ENCODE measurements at places on chromosomes 4 and X.

DNA sequence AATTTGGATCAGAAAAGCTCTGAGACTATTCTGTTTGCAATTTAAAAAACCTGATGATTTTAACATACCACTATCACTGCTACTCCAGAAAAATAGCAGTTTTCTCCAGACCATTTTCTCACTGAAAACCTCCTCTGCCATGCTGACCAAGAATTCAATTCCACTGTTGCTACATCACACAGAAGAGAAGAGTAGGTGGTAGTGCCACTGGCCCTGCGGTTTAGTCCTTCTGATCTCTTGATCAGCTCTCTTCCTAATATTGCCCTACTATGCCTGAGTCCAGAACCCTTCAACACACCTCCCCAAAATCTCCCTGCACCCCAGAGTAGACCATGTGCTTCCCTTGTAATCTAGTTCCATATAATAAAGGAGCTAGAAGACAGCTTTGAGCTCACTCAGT is 55.8 kb upstream of the HS3ST1 start:
- DNase-seq = no peak

GRCh38 chrX:9493936-9494335 is 29.1 kb downstream of the TBL1X start:
- DNase-seq = no peak

DNA sequence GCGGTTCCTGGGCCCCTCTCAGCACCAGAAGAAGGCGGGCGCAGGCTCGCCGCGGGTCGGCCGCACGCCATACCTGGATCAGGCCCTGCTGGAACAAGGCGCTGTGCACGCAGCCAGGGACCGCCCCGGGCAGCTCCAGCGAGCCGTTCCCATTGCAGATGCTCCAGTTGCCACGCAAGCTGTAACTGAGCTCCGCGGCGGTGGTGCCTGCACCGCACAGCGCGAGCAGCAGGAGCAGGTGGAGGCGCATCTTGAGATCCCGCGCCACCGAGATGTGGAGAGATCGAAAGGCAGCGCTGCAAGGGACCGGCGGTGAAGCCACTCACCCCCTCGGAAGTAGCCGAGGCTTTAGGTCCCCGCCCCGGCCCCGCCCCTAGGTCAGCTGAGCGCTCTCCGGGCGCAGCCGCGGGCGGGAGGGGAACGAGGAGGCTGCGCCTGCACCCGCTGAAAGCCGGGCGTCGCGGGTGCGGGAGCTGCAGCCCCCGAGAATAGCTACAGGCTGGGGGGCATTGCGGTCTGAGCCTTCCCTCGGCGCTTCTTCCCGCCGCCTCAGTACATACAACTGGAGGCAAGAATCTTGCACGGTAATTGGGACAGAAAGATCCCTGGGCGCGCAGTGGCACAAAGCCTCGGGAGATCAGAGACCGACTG is at the start of gene MANBA:
Gene MANBA (minus strand): TSS at position 324 of the 651 bp plus-strand sequence. CDS start 74 bp downstream, at position 250.
- DNase-seq = peak; percentile 64

DNA sequence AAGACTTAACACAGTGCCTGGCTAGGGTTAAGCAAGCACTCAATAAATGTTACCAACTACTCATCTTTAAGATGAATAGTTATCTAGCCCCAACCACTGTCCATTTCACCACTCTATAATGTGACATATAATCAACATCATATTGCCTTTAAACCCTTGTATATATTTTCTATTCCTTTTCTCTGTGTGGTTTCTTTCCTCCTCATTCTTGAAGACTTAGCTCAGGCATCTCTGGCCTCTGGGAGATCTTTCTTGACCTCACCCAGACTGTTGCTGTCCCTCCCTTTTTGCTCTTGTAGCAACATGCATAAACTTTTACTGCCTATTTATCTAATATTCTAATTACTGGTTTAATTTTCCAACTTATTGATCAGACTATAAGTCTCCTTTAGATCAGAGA is 249.9 kb upstream of the MAB21L2 start:
- DNase-seq = no peak

- DNase-seq = peak; percentile 32
These were observed 82.1 kb downstream of the FIP1L1 start for GRCh38 chr4:53459548-53459947.

- no peak for DNase-seq
These were observed 173.7 kb downstream of the RPA4 start for GRCh38 chrX:97057349-97057909.

DNA sequence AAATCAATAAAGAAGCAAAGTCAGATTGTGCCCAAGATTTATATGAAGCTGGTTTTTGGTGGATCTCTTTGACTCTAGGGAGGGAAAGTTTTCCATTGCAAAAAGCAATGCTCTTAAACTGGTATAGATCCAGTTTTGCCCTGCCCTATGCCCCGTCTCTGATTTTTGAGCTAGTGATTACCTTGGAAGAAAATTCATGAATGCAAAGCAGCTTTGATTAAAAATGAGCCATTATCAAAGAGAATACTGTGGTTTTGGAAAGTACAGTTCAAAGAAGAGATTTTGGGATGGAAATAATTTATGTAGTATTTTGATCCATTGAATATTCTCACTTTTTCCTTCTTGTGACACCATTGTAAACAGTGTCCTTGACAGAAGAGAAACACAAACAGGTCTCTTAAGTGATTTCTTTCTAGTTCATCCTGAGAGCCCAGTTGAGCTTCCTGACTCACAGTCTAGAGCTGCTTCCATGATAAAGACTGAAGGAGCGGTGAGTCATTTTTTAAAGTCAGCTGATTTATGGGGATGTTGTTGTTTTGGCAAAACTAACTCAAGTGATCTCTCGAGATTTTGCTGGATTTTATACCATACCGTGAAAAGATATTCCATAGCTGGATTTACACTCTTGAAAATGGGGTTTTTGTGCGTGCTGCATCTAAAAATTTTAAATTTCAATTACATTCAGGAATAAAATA is 76.7 kb downstream of the AFF1 start:
- peak; percentile 79 for DNase-seq

DNA sequence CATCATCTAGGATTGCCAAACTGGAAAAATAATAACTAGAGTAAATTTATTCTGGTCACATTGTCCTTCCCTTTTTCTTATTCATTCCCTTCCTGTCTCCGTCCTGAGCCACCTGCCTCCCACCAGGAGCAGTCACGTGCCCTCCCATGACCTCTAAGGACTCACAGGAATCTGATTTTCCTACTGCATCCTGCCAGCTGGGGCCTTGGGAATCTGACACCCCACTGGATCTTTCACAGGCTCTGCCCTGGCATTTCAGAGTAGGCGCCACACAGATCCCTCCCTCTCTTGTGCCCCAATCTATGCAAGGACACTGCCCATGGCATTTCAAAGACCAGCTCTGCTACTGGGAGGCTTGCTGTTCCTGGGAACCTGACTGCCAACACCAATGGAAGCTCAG is 520.5 kb downstream of the PPARGC1A start:
- DNase-seq = no peak

DNA sequence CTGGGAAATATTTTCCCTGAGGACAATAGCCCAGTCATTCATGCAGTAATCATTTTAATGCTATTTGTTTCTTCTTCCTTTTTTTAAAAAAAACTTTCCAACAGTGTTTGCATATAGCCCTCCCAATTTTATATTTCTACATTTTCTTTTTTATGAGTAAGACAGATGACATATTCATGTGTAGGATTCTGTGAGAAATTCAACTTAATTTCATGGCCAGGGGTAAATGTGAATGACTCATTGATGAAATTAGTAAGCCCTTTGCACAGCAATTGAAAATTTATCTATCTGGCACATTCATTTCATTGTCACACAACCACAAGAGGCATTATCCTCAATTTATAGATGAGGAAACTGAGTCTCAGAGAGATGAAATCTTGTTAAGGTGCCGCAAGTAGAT is 13.7 kb upstream of the SMIM20 start:
- DNase-seq = no peak

DNA sequence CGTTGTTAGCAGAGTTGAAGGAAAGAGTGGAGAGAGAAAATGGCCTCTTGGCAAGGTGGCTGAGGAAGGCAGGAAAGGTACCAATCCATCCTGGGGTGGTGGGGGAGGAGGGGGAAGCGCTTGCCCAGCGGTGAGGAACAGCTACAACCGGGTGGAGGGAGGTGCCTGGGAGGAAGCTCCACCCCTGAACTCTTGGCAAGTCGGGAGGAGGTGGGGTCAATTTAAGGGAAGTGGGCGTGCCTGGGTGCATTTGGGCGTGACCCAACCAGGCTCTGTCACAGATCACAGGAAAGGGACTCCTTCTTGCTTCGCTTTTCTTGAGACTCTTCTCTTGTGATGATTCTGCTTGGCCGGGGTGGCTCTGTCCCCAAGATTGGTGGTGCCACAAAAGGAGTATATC is 41.7 kb downstream of the BCORL1 start:
- peak; percentile 64 for DNase-seq

DNA sequence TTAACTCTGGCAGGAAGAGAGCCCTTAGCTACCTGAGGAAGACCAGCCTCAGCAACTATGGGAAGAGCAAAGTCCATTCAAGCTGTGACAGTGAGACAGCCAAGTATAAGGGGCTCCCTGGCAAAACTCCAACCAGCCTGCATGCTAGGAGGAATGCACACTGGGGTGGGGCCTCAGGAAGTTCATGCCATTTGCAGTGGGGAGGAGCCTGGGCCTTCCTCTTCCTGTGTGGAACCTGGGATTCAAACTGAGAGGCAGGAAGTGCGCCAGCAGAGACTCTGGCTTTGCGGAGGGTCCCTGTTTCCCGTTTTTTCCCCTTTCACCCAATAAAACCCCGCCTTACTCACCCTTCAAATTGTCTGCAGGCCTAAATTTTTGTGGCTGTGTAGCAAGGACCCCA is 33.0 kb downstream of the TFDP3 start:
- no peak for DNase-seq

DNA sequence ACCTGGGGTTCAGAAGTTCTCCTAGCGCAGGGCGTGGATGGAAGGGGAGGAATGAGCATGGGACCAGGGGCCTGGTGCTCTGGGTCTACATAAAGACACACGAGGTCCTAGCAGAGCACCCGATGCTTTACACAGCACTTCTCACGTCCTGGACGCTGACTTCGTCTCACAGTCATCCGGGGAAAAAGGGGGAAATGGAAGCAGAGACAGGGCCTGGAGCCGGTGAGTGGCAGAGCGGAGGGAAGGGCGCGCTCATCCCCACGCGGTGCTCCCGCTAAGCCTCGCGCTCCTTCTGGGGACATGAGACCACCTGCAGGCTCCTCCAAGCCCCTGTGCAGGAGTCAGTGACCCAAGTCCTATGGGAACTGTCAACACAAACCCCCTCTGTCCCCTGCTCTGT is 157.7 kb downstream of the AFAP1 start:
- no peak for DNase-seq

GRCh38 chr4:94306713-94307112 is 35.9 kb downstream of the HPGDS start:
- peak; percentile 7 for DNase-seq

DNA sequence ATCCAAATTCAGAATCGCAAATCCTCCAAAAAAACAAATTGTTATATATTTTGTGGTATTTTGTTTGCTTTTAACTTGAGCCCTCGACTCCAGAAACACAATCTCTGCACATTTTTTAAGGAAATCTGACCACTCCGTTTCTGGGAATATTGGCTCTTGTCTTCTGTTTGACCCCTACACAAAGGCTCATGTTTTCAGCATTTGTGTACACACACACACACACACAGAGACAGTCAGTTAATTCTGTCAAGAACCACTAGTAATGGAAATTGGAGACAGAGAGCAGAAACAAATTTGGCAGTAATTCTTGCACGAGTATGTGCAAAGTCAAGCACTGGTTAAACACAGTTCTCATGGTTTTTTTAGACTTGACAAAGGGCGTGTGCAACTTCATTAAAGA is 115.4 kb downstream of the AFAP1 start:
- DNase-seq = no peak

GRCh38 chrX:44330227-44330626 is 13.2 kb downstream of the EFHC2 start:
- DNase-seq = no peak
